ENCODE measurements at places on chromosomes 4 and X.

- DNase-seq, result no peak
These were observed 419.1 kb downstream of the TMA16 start for GRCh38 chr4:163913571-163913970.

DNA sequence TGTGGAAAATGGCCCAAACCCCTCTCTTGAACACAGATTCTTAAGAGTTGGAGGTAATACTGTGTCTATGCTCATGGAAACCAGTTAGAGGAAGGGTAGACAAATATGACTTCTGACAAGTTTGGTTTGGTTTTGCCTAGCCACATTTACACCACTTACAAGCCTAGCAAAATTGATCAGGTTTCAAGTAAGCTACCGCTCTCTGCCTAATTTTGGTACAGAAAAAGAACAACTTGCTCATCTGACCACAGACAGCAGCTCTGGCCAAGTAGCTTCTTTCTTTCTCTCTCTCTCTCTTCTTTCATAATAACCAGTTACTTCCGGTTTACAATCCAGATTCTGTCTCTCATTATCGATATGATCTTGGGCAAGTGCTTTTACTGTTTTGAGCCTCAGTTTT, 260.0 kb downstream of the GLUD2 start:
- DNase-seq, result no peak

GRCh38 chr4:37490391-37491347, 195.5 kb downstream of the RELL1 start:
- no peak for DNase-seq

DNA sequence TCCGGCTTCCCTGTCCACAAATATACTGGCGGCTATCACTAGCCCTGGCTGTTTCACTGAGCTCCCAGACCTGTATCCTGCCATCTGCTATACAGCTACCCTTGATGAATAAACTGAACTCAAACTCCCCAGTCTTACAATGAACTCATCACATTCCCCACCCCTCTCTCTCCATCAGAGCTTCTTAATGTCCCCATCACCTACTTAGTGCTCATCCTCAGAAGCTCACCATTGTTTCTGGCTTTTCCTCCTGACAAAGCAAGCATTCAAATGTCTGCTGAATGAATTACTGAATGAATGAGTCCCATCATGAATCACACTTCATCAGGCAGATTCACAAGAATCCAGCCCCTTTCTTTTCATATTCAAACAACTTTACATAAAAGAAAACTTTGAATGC, 5.7 kb upstream of the DGAT2L6 start:
- no peak for DNase-seq

Data from AG09309 (cell line).